Fibroblast of skin of scalp (primary cell): ENCODE measurements at places on chromosomes 11 and 22.

DNA sequence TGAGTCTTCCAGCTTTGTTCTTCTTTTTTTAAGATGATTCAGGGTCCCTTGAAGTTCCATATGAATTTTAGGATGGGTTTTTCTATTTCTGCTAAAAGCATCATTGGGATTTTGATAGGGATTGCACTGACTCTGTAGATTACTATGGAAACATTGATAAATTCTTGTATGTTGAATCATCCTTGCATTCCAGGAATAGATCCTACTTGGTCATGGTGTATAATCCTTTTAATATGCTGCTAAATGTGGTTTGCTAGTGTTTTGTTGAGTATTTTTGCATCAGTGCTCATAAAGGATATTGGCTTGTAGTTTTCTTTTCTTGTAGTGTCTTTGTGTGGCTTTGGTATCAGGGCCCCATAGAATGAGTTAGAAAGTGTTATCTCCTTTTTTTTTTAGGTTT is 34.9 kb upstream of the PHOX2A start:
- DNase-seq: peak; percentile 69

DNA sequence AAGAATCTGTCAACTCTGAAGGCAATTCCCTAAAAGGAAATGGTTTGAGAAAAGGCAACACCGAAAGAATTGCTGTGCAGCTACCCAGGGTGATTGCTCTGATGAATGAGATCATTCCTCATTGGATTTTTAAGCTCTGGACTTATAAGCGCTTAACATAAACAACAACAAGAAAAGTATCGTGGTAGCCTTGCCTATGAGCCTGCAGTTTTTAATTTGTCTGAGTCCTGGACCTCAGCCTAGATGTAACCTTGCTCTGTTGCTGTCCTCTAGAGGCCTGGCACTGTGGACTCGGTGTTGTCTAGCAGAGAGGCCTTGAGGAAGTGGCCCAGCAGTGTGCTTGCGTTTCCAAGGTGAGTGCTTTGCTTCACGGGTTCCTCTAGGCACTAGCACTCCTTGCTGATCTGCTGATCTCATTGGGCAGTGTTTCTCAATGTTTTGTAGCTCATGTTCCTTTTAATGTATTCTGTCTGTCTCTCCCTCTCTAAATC is 20.4 kb downstream of the CCDC81 start:
- DNase-seq: peak; percentile 78

DNA sequence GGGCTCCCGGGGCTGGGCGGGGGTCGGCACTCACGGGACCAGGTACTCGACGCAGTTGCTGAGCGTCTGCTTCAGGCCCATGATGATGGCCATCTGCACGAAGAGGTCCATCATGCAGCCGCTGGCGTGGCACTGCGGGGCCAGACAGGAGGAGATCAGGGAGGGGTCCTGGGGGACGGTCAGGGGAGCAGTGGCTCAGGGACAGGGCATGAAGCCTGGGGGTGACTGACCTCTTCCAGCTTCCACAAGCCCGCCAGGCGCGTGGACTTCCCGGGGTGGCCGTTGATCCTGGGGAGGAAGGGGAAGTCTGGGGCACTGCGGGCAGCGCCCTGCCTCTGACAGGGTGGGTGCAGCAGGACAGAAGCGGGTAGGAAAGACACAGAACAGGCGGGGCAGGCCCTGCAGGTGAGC is 6.1 kb upstream of the SIGIRR start:
- no peak for DNase-seq

- peak; percentile 90 for DNase-seq
Measured at GRCh38 chr11:102850973-102851745, 7.8 kb upstream of the MMP3 start.

GRCh38 chr11:124758355-124759265 is 3.5 kb downstream of the ESAM start:
- DNase-seq: peak; percentile 54

GRCh38 chr11:77557553-77557952 is 32.2 kb upstream of the AQP11 start:
- DNase-seq: peak; percentile 11

DNA sequence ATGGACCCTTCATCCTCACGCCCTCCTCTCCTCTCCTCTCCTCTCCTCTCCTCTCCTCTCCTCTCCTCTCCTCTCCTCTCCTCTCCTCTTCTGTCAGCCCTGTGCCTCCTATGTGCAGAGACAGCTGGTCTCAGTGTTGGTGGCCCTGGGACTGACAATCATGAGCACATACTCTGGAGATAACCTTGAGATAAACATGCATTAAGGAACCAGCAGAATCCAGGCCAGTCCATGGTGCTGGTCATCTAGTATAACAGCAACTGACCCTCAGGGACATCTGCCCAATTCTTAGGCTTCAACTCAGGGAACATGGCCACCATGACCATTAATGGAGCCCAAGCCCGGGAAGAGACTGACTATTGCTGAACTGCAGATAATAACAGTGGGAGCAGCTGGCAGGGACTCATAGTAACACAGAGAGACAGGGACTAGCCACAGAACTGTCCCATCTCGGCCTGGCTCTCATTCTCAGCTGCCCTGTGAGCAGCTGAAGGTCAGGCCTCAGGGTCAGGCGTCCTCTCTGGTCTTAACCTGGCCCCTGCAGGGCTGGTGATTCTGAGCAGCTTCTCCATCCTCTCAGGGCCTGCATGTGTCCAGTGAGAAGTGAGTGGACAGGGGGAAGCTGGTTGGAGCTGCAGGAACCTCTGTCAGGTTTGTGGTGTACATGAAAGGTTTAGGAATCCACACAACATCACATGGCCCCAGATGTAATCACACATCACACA is 45.4 kb downstream of the GGTLC2 start:
- no peak for DNase-seq

- no peak for DNase-seq
Measured at GRCh38 chr11:33935461-33936456, 43.9 kb upstream of the LMO2 start.
